ENCODE measurements at places on chromosomes 5 and 9.

DNA sequence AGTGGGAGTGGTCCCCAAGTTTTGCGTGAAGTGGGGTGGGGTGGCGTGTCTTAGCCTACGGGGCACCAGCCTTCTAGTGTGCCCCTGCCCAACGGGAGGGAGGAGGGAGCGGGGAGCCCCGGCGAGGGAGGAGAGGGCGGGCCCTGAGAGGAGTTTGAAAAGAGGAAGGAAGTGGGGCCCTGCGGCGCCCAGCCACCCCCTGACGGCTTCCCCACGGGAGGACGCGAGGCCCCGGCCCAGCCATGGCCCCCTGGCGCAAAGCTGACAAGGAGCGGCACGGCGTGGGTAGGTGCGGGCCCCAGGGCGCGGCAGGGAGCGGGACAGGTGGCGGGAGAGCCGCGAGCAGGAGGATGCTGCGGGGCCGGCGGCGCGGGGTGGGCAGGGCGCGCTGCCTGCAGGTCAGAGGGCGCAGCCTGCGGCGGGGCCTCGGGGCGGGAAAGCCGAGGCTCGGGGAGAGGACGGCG is at the start of gene DOCK2:
Gene DOCK2 (plus strand): TSS at position 191 of the 464 bp plus-strand sequence. CDS start 52 bp downstream, at position 243.
- peak; percentile 86 for DNase-seq

DNA sequence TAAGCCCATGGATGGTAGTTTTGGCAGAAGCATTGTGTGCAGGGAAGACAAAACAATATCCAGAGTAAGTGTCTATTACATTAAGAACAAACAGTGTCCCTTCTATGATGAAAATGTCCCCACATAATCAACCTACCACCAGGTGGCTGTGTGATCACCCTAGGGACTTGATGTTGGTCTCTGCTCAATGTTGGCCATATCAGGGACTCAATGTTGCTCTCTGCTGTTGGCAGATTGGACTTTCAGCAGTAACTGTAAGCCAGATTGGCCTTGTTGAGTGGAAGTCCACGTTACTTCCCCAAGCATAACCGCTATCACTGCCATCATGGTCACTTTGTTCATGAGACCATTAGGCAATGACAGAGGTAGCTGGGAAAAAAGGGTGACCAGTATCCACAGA is 52.8 kb upstream of the PRSS3 start:
- no peak for DNase-seq

DNA sequence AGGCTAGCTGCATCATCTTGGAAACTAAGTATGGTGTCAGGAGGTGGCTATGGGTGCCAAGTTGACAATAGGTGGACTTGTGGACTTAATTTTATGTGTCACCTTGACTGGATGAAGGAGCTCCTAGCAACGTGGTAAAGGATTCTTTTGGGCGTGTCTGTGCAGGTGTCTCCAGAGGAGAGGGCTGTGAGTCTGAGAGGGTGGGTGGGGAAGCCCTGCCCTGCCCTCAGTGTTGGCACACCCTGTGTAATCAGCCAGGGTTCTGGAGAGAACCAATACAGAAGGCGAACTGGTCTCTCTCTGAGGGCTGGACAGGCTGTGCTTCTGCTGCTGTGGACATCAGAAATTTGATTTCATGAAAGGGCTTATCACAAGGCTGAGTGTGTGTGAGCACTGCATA is 61.0 kb downstream of the GTF3C4 start:
- no peak for DNase-seq

- no peak for DNase-seq
These were observed 45.5 kb upstream of the HSPA9 start for GRCh38 chr5:138620663-138621224.

DNA sequence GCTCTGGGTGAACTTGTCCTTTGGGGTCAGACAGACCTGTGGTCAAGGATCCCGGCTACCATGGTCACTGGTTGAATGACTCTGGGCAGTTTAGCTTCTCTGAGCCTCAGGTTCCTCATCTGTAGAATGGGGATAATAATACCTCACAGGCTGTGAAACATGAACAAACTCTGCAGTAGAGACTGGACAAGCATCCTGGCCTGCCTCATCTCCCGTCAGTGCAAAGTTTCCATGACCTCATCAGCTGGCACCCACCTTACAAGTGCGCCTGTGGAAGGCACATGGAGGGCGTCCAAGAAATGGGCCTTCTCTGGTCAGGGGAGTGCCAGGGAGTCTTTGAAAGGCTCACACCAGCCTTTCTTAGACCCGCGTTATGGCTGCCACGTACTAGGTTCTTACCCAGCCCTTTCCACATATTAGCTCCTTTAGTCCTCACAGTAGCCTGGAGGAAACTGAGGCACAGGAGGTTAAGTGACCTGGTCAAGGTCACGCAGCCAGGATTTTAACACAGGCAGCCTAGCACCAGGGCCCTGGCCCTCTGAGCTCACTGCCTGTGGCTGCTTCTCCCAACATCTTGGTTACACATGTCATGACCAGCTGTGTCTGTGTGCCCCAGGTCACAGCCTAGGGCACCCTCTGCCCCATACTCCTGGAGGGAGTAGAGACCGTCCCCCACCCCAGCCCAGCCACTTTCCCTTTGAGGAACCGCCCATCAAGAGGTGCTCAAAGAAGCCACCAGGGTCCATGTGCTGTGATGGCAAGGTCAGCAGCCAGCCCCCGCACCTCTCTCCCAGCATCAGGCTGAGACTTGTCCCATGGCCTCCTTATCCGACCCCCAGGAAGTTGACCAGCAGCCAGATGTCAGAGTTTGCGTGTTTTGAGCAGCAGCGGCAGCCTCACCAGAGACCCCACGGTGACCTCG is 39.4 kb upstream of the RPL26L1 start:
- no peak for DNase-seq

DNA sequence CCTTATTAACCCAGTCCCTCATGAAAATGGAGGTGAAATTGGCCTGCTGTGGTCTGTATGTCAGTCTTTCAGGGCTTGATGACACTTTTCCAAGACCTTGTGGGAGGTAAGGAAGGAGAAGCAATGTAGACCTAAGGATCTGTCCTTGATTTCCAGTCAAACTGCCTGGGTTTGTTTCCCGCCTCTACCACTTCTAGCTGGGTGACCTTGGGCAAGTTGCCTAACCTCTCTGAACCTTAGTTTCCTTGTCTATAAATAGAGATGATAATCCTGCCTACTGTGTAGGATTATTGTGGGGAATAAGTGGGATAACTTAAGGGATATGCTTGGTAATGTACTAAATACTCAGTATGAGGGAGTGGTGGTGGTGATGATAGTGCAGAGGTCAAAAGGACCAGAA is 59.7 kb downstream of the PPARGC1B start:
- no peak for DNase-seq

DNA sequence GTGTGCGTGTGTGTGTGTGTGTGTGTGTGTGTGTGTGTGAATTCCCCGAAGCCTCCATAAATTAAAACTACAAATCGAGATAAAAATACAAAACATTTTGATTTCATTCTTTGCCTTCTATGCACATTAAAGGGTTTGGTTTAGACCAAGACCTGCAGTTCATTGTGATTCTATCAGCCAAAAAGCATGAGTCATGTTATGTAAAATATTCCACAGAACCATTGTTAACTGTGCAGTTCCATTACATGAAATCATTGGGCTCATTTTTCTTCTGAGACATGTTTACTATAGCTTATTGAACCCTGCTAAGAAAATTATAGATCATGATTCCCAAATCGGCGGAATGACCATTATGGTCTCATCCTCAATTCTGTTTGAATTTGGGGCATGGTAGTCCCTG is 11.7 kb downstream of the CAVIN4 start:
- no peak for DNase-seq

- DNase-seq = no peak
These were observed 460.8 kb downstream of the ENC1 start for GRCh38 chr5:74179701-74180100.

- DNase-seq = peak; percentile 8
These were observed 9.1 kb downstream of the BRD3 start for GRCh38 chr9:134058716-134059115.

DNA sequence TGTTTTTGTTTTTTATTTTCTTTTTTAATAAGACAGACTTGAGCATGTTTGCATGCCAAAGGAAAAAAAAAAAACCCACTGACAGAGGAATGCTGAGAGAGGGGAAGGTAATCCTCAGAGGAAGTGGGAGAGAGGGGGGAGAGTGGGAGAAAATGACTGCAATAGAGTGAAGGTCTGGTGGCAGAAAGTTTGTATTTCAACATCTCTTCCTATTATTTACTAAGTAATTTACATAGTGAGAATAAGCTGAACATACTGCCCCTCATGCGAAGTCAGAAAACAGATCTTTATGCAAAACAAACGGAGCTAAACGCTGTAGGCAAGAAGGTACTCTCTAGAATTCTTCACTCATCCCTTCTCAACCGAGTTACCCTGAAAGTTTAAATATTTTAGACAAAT is 45.0 kb downstream of the ELL2 start:
- DNase-seq = no peak

GRCh38 chr9:35564658-35565061 is 40.4 kb upstream of the TESK1 start:
- DNase-seq = no peak

DNA sequence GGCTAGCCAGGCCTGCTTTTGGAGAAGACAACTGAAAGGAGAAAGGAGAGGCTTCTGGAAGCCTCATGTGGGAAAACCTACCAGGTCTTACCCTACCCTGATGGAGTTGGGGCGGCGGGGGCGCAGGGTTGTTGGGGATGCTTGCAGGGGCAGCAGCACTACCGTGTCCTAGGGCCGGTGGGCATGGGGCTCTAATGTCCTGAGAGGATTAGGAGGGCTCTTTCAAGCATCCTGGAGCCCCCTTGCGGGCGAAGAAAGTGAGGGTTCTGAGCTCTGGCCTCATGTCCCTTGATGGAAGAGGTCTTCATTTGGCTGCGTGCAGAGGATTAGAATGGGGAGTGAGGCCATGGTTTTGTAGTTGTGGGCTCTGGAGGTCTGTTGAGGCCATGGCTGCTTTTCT is 86.9 kb upstream of the PITX1 start:
- DNase-seq = no peak

DNA sequence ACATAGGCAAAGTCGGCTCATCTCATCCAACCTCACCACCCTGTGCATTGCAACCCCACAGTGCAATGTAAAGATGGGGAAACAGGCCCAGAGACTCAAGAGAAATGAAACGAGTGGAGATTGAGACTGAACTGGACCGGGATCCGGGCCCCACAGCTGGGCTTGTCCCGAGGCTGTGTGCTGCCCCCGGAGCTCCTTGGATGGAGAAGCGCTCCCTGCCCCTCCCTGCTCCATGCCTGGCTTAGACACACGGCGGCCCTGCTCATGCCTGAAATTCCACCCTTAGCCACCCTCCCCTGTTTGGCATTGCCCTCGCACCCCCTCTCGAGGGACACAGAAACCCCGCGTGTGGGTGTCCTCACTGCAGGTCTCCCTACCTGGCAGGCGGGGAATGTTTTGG is 27.2 kb upstream of the FCN1 start:
- no peak for DNase-seq

DNA sequence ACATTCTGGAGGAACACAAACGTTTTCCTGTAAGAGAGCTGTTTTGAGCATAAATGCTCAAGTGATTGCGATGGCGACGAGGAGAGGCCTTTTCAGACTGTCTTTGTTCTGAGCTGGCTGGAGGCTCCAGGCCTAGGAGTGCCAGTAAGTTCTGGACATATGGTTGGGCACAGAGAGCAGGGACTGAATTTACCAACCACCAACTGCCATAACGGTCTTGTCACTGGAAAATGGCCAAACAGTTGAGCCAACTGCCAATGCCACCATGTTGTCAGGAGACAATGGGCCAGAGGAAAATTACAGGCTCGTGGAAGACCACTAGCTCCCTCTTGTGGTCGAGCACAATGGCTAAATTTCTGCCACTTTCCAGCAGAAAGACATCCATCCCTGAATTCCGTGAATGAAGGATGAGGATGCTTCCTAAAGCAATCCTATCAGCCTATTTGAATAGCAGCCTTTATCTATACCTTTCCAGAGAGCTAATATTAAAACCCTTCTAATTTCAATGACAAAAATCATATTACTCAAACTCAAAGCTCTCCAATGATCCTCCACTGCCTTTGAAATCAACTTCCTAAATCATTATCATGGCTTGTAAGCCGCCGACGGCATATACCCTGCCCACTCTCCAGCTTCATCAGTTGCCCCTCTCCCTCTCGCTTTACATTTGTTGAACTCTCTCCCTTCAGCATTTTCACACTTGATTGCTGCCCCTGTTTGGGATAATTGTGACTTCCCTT is 66.9 kb upstream of the GLIS3 start:
- peak; percentile 46 for DNase-seq

GRCh38 chr9:88180081-88180765 is 41.9 kb upstream of the SPATA31C2 start:
- DNase-seq = no peak

- DNase-seq = no peak
These were observed 6.2 kb downstream of the ZNF883 start for GRCh38 chr9:113005777-113006176.

DNA sequence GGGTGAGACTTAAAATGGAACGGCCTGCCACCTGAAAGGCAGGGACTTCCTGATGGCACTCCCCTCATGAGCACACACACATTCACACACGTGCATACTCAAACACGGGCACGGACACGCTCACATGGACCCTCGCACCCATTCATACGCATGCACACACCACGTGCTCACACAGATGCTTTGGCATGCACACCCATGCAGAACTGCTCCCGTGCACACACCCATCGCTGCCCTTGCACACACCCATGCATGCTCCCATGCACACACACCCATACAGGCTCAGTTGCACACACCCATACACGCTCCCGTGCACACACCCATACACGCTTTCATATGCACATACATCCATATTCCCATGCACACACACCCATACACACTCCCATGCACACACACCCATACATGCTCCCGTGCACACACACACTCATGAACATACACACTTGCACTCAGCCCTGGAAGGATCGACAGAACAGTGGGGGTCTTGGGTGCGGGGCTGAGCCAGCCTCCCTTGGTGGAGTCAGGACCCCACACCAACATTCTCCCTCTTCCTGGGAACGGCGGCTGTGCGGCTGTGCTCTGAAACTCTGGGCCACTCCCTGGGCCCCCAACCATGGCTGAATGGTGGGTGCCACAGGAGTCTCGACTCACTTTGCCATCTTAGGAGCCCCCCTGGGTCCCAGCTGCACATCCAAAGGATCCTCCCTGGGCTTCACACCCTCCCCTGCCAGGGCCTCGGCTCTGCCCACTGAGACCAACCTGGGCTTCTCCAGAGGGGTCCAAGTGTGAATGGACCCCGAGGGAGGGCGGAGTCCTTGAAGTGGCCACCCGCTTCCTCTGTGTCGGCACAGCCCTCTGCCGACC is 115.2 kb downstream of the RXRA start:
- DNase-seq = no peak

- no peak for DNase-seq
These were observed 35.7 kb downstream of the TTC33 start for GRCh38 chr5:40720069-40720468.

DNA sequence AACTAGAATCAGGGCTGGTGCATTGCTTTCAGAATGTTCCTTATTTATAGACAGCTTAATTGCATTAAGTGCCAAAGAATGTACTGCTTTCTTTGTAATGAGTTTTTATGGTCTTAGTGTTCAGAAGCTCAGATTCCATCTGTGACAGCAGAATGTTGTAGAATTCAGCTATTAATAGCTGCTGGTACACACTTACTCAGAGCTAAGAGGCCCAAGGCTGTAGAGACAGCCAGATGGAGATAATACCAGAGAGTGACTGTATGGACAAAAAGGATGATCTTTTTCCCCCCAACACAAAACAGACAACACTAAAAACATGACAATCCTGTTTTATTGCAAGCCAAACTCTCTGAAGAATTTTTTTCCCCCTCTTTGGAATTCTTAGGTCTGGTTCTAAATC is 50.2 kb downstream of the PPP2R2B start:
- DNase-seq = no peak

- DNase-seq = no peak
These were observed 9.0 kb upstream of the DMRT3 start for GRCh38 chr9:967436-967835.
